ENCODE measurements at places on chromosomes 2 and 18.

DNA sequence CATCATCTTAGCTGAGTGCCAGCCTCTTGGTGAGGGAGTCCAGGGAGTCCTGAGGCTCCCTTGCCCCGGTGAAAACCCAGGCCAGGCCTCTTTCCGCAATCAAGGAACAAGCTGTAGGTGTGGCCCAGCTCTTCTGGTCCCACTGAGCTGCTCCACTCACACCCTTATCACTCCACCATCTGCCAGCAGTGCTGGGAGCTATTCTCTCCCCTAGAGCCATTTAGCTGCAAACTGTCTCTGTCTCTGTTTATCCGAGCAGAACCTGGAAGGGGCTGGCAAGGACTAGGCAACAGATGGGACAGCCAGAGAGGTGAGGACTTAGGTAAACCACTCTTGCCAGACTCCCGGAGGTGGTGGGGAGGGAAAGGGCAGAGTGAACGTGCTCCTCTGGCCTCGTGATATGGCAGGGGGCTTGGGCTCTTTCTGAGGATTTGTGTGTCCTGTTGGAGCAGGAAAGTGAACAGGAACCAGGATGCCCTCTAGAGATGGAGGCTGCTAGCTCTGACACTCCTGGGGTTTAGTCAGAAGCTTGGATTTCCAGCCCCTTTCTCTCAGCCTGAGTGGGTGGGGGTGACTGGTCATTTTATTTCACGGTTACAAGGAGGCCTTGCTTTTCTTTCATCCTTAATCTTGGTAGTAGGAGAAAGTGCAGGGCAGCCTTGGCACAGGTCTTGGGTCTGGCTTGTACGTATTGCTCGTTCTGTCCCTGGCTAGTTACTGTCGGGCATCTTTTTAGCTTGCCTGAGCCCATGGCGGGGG is 19.6 kb downstream of the B3GNT2 start:
- H3K27ac ChIP-seq = peak overlapping the region; percentile 80
- no peaks in the 10 kb centered on the region for H3K27me3 ChIP-seq
- peaks cover 51% of the 10 kb centered on the region for H3K4me1 ChIP-seq
- no peak for DNase-seq
- H3K36me3 ChIP-seq = peaks cover 20% of the 10 kb centered on the region
- no peak overlapping the region for H3K4me3 ChIP-seq

DNA sequence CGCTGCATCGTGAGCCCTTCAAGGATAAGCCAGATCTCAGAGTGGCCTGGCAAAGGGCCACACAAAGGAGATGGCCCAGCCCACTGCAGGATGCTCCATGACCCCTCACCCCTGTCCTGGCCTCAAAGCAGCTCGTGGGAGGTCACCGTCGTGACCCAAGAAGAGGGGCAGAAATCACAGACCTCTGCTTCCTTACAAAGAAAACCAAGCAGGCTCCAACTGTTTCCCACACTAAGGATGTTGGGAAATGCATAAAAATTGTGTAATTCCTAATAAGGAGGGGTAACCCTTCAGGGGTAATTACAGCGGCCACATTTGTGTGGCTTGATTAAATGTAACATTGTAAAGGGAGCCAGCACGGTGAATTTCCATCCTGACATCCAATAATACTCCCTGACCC is 102.3 kb downstream of the BOD1L2 start:
- H3K27me3 ChIP-seq = no peaks in the 10 kb centered on the region
- H3K27ac ChIP-seq = no peak overlapping the region
- no peaks in the 10 kb centered on the region for H3K4me1 ChIP-seq
- DNase-seq = no peak
- H3K4me3 ChIP-seq = no peak overlapping the region

GRCh38 chr2:162688403-162688802 is 150.2 kb downstream of the KCNH7 start:
- no peak for DNase-seq
- peaks cover 26% of the 10 kb centered on the region for H3K4me1 ChIP-seq
- no peaks in the 10 kb centered on the region for H3K36me3 ChIP-seq
- no peak overlapping the region for H3K4me3 ChIP-seq
- H3K27me3 ChIP-seq = no peaks in the 10 kb centered on the region
- no peak overlapping the region for H3K27ac ChIP-seq

- no peak overlapping the region for H3K27ac ChIP-seq
- H3K4me1 ChIP-seq = no peaks in the 10 kb centered on the region
- no peaks in the 10 kb centered on the region for H3K36me3 ChIP-seq
Observed at GRCh38 chr18:30556112-30556511, 486.4 kb downstream of the DSC3 start.

DNA sequence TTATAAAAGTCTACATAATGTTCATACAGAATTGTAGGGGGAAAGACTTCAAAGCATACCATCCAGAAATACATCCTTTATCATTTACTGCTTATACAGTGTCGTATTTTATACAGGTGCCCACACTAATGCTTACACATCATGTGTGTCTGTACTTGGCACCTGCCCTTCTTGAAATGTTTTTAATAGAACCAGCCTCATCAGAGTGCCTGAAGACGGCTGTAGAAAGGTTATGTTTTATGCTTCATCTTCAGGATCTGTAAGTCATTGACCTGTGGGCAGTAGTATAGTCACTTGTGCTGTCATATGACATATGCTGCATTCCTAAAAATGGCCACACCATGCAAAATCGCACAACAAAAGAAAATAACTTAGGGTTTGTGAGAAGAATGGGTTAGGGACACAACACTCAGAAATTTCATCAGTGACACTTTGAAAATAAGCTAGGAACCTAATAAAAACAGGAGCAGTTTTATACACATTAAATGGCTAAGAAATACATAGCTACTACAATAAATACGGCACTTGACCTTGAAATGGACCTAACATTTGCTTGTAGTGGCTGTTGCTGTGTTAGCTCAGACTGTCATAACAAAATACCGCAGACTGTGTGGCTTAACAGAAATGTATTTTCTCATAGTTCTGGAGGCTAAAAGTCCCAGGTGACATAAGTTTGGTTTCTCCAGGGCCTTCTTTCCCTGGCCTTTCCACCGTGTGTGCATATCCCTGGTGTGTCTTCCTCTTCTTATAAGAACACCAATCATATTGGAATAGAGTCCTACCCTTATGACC is 112.6 kb downstream of the CERS6 start:
- H3K36me3 ChIP-seq = no peaks in the 10 kb centered on the region
- DNase-seq = no peak
- H3K27me3 ChIP-seq = no peaks in the 10 kb centered on the region
- H3K4me3 ChIP-seq = no peak overlapping the region

DNA sequence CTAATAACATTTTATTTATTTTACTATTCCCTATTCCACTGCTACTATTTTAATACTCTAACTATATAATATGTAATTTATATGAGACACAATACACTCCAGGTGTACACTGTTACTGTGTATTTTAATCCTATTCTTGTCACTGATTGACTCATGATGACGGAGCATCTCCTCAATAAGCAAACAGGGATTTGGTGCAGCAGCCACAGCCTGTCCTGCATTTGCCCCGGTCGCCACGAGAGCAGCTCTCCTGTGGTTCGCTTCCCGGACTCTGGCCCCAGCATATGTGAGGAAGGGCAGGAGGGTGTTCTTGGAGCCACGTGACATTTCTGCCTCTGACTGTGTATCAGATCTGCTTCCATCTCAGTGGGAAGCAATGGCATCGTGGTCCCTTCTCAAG is 74.1 kb upstream of the PXDN start:
- H3K4me1 ChIP-seq = peaks cover 10% of the 10 kb centered on the region
- H3K27me3 ChIP-seq = peaks cover 5% of the 10 kb centered on the region
- H3K4me3 ChIP-seq = no peak overlapping the region
- H3K27ac ChIP-seq = no peak overlapping the region
- DNase-seq = no peak
- H3K36me3 ChIP-seq = no peaks in the 10 kb centered on the region

DNA sequence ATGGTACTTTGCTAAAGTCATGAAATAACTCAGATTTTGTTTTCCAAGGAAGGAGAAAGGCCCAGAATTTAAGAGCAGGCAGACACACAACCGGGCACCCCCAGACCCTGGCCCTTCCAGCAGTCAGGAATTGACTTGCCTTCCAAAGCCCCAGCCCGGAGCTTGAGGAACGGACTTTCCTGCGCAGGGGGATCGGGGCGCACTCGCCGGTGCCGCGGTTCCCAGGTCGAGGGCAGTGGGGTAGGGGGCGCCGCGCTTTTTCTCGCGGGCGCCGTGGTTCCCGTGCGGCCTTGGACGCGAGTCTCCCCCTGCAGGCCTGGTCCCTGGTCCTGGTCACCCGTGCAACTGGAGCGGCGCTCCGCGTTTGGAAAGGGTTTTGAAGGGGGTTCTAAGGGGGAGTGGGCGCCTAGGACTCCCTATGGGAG is 1.2 kb downstream of the ZNF236 start:
- H3K4me3 ChIP-seq = peak overlapping the region; percentile 84
- H3K36me3 ChIP-seq = peaks cover 5% of the 10 kb centered on the region
- H3K4me1 ChIP-seq = peaks cover 35% of the 10 kb centered on the region
- no peaks in the 10 kb centered on the region for H3K27me3 ChIP-seq

- no peak for DNase-seq
- no peaks in the 10 kb centered on the region for H3K4me1 ChIP-seq
- H3K36me3 ChIP-seq = peaks cover 3% of the 10 kb centered on the region
- H3K27ac ChIP-seq = no peak overlapping the region
- H3K27me3 ChIP-seq = no peaks in the 10 kb centered on the region
Observed at GRCh38 chr18:73446502-73446901, 578.7 kb upstream of the NETO1 start.

- H3K36me3 ChIP-seq = no peaks in the 10 kb centered on the region
- no peaks in the 10 kb centered on the region for H3K27me3 ChIP-seq
Observed at GRCh38 chr2:233094614-233095013, 34.5 kb downstream of the INPP5D start.

- H3K4me3 ChIP-seq = no peak within 1 kb of the TSS
- no peak within 1 kb of the TSS for H3K27ac ChIP-seq
- H3K4me1 ChIP-seq = no peaks in the 10 kb centered on the region
- no peaks in the 10 kb centered on the region for H3K36me3 ChIP-seq
- no peaks in the 10 kb centered on the region for H3K27me3 ChIP-seq
Observed at GRCh38 chr2:28981016-28981441, at the start of gene TOGARAM2. Gene TOGARAM2 (plus strand): TSS chr2:28981298. CDS start chr2:28994835, 13,537 bp downstream.

DNA sequence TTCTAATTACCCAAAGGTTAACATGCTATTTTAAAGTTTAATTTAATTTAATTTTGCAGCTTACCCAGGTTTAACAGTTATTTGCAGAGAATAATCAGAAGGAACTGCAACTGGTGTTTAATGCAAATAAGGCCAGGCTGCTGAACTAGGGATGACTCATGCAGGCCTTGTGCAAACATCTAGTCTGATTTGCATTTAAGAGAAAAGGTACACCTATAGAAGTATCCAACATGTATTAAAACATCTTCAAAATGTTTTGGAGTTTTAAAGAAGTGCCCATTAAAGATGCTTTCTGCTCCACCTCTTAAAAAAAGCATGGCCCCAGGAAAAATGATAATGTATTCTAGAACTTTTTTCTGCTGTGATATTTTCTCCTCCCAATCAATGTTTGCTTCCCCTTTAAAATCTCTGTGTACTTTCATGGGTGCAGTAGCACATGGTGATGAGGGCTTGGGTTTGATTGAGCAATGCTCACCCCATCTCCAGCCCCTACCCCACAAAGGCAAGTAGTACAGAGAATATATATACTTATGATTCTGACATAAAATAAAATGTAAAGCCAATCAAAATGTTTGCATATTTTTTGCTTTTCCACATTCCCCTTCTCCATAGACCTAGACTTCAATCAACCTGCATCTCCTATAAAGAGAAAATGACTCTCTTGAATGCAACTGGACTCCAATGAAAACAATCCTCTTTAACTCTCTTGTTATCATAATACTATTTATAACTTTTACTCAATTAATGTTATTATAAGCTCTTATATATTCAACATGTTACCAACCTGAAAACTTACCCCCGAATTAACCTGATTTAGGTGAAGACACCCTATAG is 54.1 kb downstream of the ATP8B1 start:
- no peaks in the 10 kb centered on the region for H3K36me3 ChIP-seq
- no peak overlapping the region for H3K4me3 ChIP-seq
- no peak for DNase-seq

DNA sequence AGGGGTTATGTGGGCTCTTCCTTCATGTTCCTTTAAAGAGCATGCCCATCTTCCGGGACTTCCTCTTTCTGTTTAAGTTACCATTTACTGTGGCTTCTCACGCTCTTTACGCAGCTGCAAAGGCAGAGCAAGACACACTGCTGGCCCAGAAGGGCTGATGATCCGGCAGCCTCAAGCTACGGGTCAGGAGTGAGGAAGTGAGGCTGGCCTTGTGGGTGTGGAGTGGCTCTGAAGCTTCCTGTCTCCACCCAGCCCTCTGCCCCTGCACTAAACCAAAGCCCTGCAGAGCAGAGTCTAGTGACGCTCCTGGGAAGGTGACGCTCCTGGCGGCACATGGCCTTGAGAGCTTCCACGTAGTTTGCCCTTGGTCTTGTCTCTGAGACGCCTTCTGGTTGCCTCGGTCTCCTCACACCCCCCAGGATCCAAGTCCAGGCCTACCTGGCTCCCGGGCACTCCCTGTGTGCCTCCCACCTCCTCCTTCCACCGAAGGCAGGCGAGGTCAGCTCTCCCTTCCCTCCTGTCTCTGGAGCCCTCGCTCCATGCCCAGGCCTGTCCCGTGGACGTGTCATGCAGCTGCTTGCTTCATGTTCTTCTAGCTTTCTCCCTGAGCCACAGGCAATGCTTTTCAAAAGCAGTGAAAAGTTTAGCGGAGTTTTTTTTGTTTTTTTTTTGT is 50.3 kb downstream of the ARL4C start:
- no peak overlapping the region for H3K27ac ChIP-seq
- peaks cover 36% of the 10 kb centered on the region for H3K4me1 ChIP-seq
- no peak overlapping the region for H3K4me3 ChIP-seq
- no peaks in the 10 kb centered on the region for H3K36me3 ChIP-seq
- H3K27me3 ChIP-seq = peaks cover 37% of the 10 kb centered on the region

DNA sequence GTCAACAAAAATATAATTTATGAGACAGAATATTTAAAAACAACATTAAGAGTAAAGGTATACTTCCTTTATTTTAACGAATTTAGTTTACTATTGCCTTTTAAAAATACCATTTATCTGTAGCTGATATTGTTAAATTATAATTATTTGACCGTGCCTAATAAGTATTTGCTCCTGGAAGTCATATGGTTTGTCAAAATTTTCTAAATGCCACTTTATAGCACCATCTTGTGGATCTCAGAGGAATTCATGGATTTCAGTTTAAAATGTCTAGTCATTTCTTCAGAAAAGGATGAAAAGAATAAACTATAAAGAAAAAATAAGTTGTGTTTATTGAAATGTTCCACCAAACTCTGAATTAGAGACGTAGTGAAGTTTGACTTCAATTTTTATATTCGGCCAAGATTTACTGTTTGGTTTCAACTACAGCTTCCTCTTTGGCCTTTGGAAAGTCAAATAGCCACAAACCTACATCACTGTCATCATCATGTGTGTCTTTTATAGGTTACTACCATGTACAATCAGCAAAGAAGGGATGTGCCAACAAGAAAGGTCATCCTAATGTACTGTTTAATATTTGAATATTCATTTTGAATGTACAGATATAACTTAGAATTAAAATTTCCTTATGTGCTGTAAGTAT is 10.3 kb upstream of the FTCDNL1 start:
- H3K36me3 ChIP-seq = no peaks in the 10 kb centered on the region
- no peaks in the 10 kb centered on the region for H3K27me3 ChIP-seq
- H3K27ac ChIP-seq = no peak overlapping the region
- no peak overlapping the region for H3K4me3 ChIP-seq
- no peak for DNase-seq

GRCh38 chr18:23578067-23578701 is 8.1 kb downstream of the NPC1 start:
- H3K36me3 ChIP-seq = peaks cover 19% of the 10 kb centered on the region
- DNase-seq = no peak
- no peaks in the 10 kb centered on the region for H3K27me3 ChIP-seq
- peaks cover 37% of the 10 kb centered on the region for H3K4me1 ChIP-seq
- H3K27ac ChIP-seq = peak overlapping the region; percentile 62
- H3K4me3 ChIP-seq = no peak overlapping the region

- H3K36me3 ChIP-seq = no peaks in the 10 kb centered on the region
- H3K4me1 ChIP-seq = peaks cover 68% of the 10 kb centered on the region
- H3K27ac ChIP-seq = no peak overlapping the region
- H3K4me3 ChIP-seq = no peak overlapping the region
- H3K27me3 ChIP-seq = no peaks in the 10 kb centered on the region
- no peak for DNase-seq
Observed at GRCh38 chr2:163602196-163602595, 133.6 kb downstream of the FIGN start.

All from WTC11 (cell line).